Thoracic aorta (tissue), 2 donors: ENCODE measurements at places on chromosomes 13 and 19.

DNA sequence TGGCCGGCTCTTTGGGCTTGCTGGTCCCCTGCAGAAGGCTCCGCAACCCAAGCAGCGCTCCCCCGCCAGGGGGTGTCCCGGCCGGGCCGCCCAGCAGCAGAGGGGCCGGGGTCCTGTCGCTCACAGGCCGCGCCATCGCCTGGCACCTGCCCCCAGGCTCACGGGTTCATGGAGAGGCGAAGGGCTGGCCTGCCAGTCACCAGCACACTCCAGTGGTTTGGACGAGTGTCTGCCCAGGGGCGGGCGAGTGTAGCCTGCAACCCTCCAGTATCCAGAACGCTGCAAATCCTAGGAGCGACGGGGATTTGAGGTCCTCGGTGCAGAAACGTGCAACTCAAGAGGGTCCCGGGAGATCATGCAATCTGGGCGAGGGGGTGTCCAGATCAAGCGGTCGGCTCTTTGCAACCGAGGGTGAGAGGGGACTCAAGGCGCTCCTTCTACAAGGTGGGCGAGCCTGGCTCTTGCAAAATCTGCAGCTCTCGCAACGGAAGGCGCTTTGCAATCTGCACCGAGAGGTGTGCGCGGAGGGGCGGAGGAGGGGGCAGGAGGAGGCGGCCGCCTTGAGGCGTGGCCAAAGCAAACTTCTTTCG, at the start of gene DBP:
Gene DBP, minus strand, starts transcription at position 521 of the 590 bp plus-strand sequence. Its CDS starts 385 bp downstream, at position 136.
- no peak for DNase-seq

GRCh38 chr13:40141859-40142555, 486.5 kb downstream of the COG6 start:
- no peak for DNase-seq

DNA sequence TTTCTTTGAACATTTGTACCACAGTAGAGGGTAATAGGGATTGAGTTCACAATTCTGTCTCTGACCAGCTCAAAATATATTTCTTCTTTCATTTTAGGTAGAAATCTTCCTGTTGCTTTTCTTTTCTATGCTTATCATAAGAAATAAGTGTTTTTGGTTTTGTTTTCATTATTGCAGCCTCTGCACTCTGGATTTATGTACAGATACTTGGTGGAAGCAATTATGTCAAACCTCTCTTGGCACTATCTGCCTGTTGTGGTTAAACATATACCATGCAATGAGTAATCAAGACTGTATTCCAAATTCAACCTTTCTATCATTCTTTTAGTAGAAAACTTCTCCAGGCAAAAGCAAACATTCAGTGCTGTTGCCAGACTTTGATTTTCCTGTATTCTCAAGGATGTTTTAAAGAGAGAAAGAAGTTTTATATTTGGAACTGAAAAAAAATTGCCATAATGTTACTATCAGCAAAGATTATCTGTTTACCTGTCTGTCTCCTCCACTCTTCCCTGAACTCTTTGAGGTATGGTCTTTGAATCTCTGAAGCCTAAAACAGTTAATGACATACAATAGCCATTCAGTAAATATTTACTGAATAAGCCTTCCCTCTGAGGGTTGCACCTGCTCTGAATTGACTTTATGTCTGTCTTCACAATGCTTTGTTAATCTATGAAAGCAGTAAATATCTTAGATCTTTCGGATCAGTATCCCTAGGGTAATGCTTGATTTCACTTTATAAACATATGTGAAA, 612.5 kb upstream of the PRR20A start:
- DNase-seq, result no peak

- DNase-seq, result no peak
Measured at GRCh38 chr19:50701367-50701985, 18.1 kb downstream of the SHANK1 start.

DNA sequence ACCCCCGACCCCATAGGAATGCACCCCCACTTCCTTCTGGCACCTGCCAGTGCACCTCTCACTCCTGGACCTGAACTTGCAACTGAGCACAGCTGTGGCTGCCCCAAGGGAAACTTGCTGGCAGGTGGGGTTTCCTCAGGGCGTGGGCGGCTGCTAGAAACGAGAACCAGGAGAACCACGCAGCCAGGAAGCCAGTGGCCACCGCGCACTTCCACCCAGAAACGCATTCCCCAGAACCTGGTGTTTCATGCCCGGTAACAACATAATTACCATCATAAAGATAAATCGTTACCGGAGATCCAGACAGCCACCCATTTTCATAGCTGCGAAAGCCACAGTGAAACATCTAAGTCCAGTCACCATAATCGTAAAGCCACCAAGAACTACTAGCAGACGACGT, 75.2 kb upstream of the C13orf46 start:
- no peak for DNase-seq

DNA sequence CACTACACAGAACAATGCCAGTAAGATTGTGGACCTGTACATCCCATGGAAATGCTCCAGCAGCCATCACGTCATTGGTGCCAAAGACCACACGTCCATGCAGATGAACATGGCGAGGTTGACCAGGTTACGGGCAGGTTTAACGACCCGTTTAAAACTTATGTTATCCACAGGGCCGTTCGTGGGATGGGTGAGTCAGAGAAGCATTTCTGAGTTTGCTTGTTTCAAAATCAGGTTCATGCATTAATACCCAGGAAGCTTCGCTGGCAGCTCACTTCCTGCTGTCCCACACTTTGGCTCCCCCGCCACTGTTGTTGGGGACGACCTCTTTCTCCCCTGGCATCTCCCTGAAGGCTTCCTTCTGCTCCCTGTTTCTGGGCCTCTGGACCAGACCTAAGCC, 194.1 kb downstream of the USP12 start:
- DNase-seq, result no peak

DNA sequence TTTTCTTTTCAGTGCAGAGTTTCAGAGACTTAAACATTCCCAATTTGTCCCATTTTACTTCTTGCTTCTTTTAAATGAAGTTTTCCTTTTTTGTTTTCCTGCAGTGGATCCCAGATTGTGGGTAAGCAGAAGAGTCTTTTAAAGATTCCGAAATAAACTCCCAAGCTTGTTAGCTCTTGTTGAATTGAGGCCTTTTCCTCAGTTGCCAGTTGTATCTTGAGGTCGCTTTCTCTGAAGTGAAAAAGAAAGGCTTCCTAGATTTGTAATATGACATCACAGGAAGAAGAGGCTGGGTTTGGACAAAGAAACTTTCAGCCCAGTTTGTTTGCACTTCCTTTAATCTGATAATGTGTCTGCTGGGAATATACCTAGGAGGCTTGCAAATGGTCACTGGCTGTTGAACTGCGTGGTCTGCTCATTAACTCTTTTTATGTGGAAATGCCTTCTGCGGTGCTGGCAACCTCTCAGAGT, at the start of gene LPAR6:
Gene LPAR6, minus strand, starts transcription at position 233 of the 471 bp plus-strand sequence. CDS start 690 bp downstream, outside the sequence.
- no peak for DNase-seq

DNA sequence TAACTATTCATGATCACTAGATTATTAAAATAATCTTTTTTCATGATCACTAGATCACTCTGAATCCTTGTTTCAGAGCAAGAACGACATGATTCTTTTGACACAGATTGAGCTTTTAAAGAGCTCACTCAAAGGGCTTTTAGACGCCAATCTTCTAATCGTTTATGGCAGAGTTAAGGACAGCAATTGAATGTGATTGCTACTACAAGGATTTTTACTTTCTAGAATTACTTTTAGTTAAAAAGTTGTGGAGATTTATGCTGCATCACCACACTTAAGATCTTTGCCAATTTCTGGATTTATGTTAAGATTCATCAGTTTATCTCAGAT, 1.3 kb downstream of the EXOSC8 start:
- no peak for DNase-seq

DNA sequence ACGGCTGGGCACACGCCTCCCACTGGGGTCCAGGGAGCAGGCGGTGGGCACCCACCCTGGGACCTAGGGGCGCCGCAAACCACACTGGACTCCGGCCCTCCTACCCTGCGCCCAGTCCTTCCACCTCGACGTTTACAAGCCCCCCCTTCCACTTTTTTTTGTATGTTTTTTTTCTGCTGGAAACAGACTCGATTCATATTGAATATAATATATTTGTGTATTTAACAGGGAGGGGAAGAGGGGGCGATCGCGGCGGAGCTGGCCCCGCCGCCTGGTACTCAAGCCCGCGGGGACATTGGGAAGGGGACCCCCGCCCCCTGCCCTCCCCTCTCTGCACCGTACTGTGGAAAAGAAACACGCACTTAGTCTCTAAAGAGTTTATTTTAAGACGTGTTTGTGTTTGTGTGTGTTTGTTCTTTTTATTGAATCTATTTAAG, 1.6 kb downstream of the JUNB start:
- no peak for DNase-seq

DNA sequence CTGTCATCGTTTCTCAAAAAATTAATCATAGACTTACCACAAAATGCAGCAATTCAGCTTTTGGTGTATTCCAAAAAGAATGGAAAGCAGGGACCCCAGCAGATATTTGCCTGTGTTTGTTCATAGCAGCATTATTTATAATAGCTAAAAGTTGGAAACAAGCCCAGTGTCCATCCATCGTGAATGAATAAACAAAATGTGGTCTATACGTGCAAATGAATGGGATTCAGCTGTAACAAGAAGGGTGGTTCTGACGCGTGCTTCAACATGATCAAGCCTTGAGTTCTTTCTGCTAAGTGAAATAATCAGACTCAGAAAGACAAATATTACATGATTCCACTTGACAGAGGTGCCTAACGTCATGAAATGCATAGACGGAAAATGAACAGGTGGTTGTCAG, 36.4 kb downstream of the PSG11 start:
- DNase-seq, result no peak

- no peak for DNase-seq
Measured at GRCh38 chr19:42098781-42099180, 22.8 kb downstream of the ZNF574 start.

DNA sequence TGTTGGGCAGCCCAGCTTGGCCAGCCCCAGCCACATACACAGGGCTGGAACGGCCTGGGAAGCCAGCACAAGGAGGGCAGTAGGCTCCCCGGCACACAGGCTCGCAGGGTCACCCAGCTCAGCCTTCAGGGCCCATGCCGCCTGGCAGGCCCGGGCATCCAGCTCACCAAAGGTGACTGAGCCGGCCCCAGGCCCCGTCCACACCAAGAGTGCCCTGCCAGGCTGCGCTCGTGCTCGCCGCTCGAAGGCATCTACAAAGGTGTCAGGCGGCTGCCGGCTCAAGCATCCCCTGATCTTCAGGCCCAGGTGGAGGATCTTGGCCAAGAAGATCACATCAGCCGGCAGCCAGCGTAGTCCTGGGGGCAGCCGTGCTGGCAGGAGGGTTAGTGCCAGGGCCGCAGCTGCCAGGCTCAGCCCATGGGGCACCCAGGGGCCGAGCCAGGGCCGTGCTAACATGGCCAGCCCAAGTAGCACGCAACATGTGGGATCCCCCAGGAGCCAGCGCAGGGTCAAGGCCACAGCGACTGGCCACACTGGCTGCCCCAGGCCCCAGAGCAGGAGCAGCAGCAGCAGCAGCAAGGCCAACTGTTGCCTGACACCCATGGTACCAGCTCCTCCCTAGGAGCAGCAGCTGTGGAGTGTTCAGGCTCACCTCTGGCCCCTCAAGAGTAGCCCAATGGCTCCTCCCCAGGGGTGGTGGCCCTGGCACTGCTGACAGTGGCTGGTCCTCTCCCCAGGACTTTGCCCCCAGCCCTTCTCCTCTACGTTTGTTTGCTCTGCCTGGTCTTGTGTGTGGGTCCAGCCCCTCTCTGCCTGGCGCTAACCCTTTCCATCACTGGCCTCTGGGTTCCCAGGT, at the start of gene SLC27A5:
Gene SLC27A5, minus strand, starts transcription at position 640 of the 856 bp plus-strand sequence. Its CDS starts 37 bp downstream, at position 603.
- no peak for DNase-seq

DNA sequence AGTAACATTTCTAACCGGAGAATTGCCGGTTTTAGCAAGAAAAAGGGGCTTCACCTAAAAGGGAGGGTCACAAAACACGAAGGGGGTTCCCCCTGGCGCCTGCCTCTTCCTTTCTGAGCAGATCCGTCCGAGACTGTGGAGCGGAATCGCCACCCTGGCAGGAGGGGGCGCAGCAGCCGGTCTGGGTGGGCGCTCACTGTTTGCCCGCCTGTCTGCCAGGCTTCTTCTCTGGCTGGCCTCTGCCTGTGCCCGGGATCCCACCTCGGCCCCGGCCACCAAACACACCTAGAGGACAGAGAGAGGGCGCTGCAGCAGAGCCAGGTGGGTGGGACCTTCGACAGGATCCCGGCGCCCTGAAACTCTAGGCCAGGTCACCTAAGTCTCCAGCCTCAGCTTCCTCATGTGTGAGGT, 15.6 kb downstream of the LSM4 start:
- DNase-seq, result no peak

GRCh38 chr19:38731654-38732301, 12.5 kb downstream of the CAPN12 start:
- DNase-seq, result no peak

GRCh38 chr13:33931397-33932311, 113.7 kb downstream of the RFC3 start:
- no peak for DNase-seq

DNA sequence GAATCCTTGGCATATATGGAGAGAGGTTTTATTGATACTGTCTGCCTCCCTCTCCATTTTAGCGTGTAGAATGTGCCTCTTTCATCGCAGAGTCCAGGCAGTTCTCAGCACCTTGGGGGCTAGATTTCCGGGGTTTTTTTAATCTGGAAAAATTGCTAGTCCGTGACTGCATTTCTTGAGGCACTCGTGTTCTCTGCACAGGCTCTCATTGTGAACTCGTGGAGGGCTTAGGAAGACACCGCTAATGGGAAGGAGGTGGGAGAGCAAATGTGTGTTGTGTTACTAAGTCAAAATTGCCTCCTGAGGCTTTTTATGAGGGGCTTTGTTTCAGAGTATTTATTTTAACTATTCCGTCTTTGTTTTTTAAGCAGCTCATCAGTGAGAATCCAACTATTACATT, 10.1 kb downstream of the ING1 start:
- no peak for DNase-seq

DNA sequence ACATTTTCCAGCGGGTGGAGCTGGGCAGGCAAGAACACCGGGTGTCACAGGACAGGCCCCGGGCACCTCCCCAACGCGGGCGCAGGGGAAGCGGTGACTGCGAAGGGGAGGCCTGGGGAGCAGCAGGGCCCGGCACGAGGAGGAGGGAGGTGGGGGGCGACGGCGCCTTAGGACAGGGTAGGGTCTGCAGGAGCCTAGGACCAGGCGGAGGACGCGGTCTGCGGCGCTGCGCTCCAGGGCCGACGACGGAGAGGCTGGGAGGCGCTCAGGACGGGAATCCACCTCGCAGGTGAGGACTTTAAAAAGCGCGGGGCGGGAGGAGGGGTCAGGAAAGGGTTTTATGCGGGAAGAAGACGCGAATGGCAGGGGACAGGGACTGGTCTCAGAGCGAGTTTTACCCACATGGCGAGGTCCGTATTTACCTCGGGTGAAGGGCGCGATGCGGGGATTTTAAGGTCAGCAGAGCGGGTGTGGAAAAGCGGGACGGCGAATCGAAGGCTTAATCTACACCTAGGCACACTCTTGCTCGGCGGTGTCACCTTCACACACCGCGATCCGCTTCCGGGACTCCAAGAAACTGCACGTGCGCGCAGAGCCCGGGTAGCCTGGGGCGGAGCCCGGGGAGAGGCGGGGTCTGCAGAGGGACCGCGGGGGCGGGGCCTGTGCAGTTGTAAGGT, 13.5 kb downstream of the ERVV-2 start:
- DNase-seq, result no peak

GRCh38 chr19:43781630-43782310, 997 bp upstream of the KCNN4 start:
- no peak for DNase-seq

- DNase-seq, result no peak
Measured at GRCh38 chr13:77448689-77449088, 86.8 kb upstream of the SCEL start.

- DNase-seq, result no peak
Measured at GRCh38 chr19:8243146-8243545, 34.0 kb downstream of the CERS4 start.
